Substantia nigra (tissue), 51 donors: ENCODE measurements at places on chromosomes 16 and 17.

DNA sequence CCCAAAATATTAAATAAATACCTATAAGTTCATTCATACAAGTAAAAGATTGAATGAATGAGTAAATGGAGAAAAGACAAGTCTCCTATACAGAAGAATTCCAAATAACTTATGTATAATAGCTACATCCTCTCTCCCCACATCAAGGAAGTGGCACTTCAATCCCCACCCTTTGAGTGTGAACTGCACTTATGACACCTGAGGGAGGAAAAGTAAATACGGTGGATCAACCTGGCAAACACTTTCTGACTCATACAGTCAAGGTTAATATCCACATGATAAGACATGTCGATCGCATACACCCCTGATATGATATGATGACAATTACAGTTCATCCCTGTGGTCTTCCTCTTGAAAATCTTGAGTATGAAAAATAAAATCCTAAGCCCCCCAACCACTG is 18.0 kb downstream of the SLFN12L start:
- no peak for DNase-seq

- DNase-seq = no peak
These were observed 4.2 kb downstream of the CSNK1D start for GRCh38 chr17:82269138-82269881.

GRCh38 chr16:6192984-6193383 is 1095.4 kb upstream of the EEF2KMT start:
- no peak for DNase-seq

GRCh38 chr17:33712120-33712519 is 419.0 kb upstream of the ASIC2 start:
- DNase-seq = no peak

- DNase-seq = peak; percentile 71
These were observed 1.7 kb downstream of the HS3ST3B1 start for GRCh38 chr17:14302431-14303099.
